ENCODE measurements at places on chromosomes 12 and 14. TPM values are rescaled to one million over a fixed set of nuclear protein-coding genes. Genes with fewer than 3 reads are reported as not detected.

Gene NR1H4
- not detected for total RNA-seq

- DNase-seq = no peak
These were observed 9.1 kb downstream of the ABCD4 start for GRCh38 chr14:74293606-74294005.

GRCh38 chr14:61196034-61196433 is 85.1 kb downstream of the TMEM30B start:
- DNase-seq = no peak

DNA sequence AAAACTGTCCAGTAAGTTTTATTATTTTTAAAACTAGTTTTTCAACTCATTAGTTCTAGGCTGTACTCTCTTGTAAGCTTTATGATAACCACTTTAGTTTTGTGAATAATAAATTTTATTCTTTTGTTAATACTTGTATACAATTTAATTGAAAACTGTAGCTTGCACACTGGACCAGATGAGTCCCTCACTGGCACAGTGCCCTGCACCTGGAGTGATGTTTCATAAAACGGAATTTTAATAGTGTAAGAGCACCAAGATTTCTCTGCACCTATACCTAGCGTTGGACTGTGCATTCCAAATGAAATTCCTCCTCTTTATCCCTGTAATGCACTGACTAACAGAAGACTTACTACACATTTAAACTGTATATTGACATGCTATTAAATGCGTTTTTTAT is 80.8 kb downstream of the PRIMA1 start:
- no peak for DNase-seq

GRCh38 chr12:75489613-75490210 is 9.2 kb downstream of the GLIPR1 start:
- no peak for DNase-seq

- DNase-seq = no peak
These were observed 63.4 kb upstream of the DIO3 start for GRCh38 chr14:101497684-101498525.

Gene ASB2
- total RNA-seq = not detected

- DNase-seq = no peak
These were observed 59.5 kb upstream of the CDKN3 start for GRCh38 chr14:54337314-54337713.

- DNase-seq = peak; percentile 75
These were observed 35.3 kb downstream of the PITPNM2 start for GRCh38 chr12:123115409-123116121.

Gene BEGAIN
- 8.1 TPM for total RNA-seq

GRCh38 chr14:100393906-100394732 is 71.0 kb downstream of the SLC25A47 start:
- no peak for DNase-seq

GRCh38 chr14:24159777-24160498 is 1.1 kb upstream of the IRF9 start:
- no peak for DNase-seq

DNA sequence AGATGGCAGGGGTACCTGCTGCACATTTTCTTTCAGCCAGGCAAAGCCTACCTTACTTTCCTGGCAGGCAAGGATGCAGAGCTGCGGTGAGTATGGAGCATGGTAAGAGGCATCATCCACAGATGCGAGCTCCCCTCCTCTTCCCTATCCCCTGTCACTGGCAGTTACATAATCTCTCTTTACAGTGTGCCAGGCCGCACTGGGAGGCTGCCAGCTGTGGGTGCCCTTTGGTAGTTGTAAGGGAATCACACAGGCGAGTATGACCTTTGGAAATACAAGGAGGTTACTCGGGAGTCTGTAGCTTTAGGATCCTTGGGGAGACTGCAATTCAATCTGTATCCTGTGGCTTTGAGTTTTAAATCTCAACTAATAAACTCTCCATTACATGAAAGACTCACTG is 132.5 kb downstream of the KTN1 start:
- DNase-seq = no peak

GRCh38 chr14:53871011-53871410 is 85.6 kb downstream of the BMP4 start:
- no peak for DNase-seq

DNA sequence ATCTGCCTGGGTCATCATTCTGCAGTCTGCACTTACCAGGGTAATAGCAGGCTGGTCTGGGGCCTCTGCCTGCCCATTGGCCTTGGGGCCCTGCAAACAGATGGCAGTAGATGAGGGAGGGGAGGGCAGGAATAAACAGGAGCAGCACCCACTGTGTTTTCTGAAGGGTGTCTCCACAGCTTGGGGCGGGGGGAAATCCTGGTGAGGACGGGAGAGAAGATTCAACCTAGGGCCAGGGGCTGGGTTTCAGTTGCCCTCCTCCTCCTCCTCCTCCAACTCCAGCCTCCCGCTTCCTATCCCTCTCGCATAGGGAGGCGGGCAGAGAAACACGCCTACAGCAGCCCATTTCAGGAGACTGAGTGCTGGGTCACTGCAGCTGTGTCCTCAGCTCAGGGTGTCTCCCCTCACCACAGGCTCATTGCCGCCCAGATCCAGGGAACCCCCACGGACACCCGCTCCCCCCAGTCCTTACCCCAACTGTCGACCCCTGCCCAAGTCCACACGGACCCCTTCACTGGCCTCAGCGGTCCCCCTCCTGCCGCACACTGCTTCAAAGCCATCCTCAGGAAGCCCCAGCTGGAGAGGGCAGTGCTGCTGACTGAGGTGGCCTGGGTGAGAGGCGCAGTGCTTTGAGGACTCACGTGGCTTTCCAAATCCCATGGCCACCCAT is 9.1 kb upstream of the KRT80 start:
- DNase-seq = no peak

GRCh38 chr12:52415870-52416750 is 10.0 kb upstream of the KRT82 start:
- no peak for DNase-seq

- DNase-seq = no peak
These were observed 10.5 kb downstream of the RASSF9 start for GRCh38 chr12:85825746-85826145.

- DNase-seq = no peak
These were observed 852.3 kb upstream of the TMEM132C start for GRCh38 chr12:127414636-127415035.

GRCh38 chr14:52071675-52072074 is 2.8 kb upstream of the NID2 start:
- no peak for DNase-seq

- peak; percentile 52 for DNase-seq
These were observed 31.1 kb downstream of the ZFYVE21 start for GRCh38 chr14:103746701-103747100.

Gene GLI1
- 0.16 TPM for total RNA-seq

Gene SLC25A47
- not detected for total RNA-seq

Gene A2M
- total RNA-seq = 44.5 TPM

DNA sequence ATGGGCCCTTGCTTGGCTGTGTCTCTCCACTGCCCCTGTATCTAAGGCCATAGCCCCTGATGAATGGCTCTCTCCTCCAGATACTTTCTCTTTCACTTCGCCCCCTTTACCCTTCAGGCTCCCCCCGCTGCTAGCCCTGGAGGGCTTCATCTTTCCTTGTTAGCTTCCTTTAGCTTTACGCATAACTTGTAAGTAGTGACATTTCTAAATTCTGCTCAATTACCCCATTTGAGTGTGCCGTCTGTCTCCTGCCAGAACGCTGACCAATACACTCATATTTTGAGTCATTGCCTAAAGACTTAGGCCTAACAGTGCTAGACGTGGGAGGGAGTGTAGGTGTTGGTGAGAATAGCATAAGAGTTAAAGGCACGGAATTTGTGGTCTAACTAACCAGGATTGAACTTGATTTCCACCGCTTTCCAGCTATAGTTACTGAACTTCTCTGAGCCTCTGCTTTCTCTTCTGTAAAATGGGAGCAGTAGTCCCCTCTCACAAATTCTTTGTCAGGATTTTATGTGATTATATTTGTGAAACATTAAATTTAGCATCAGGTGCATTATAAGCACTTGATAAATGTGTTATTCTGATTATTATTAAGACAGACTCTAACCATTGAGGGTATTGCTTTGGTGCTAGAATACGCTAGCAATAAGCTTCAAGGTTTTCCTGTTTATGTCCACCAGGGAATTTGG is 129.3 kb downstream of the ZFP36L1 start:
- DNase-seq = no peak

GRCh38 chr12:75852143-75852542 is 179.4 kb downstream of the PHLDA1 start:
- no peak for DNase-seq

GRCh38 chr12:104280717-104281458 is 22.7 kb upstream of the EID3 start:
- no peak for DNase-seq

DNA sequence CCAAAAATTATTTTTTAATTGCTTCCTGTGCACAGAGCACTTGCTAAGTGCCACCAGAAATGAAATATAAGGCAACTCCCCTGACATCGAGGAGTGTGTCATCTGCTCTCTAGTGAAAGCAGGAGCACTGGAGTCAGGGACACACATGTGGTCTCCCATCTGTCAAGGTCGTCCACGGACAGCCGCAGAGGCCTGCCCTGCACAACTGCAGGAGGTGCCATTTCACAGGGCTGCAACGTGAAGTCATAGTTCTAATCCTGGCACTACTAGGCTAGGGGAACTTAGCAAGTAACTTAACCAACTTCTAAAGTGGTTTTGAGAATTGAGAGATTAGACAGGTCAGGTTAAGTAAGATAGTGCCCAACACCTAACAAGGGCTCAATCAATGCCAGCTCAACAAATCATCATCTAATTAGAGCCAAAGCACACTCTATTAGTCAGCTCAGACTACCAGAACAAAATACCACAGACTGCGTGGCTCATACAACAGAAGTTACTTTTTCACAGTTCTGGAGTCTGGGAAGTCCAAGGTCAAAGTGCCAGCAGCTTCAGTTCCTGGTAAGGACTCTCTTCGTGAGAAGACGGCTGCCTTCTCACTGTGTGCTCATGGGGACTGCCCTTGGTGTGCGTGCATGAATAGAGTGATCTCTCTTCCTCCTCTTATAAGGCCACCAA is 30.7 kb downstream of the FOXN3 start:
- no peak for DNase-seq

DNA sequence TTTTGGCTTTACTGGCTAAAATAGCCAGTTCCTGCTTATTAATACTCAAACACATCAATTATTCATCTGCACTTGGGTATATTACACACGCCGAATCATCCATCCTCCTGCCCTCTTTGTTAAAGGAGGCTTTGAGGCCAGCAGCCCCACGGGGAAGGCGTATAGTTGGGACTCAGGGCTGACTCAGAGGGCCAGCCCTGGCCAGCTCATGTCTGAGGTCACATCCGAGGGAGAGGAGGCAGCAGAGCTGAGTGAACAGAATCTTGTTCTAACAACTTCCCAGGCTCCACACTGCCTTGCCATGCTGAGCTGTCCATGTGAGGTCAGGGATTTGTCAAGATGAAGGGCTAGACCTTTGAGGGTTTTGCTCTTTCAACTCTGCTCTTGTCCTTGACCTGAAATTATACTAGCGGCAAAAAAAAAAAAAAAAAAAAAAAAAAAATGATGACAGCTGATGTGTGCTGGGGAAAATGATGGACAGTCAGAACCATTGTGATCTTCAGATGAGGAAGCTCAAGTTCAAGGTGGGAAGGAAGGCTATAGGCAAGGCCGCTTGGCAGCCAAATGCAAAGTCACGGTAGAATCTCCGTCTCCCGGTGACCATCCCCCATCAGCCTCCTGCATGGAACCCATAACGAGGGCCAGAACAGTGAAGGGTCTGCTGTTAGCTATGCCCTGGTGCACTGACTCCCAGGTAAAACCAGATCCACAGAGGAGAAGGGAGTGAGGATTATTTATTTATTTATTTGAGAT is 12.5 kb upstream of the MARK3 start:
- DNase-seq = no peak

DNA sequence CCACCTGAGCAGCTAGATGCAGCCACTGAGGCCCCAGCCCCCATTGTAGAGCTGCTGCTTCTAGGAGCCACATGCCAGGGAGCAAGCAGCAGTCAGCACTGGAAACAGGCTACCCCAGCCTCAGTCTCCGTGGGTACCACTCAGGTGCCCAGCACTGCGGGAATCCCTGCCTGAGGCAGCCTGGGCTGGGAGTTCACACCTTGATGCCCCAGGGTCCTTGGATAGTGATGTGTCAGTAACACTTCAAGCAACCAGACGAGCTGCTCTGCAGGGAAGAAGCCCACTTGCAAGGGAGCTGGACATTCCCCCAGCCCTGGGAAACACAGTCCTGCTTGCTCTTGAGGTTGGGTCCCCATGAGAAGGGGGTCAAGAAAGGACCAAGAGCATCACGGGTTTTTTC is 90.7 kb downstream of the ZFP36L1 start:
- no peak for DNase-seq

Measured in occipital lobe (tissue), 3 donors.